ENCODE measurements at places on chromosomes 7 and 10. TPM values are rescaled to one million over a fixed set of nuclear protein-coding genes. Genes with fewer than 3 reads are reported as not detected.
A peak's percentile ranks its signal among the peaks of the same experiment; 100 is the strongest.

The UBN2 gene
- 9.3 TPM for total RNA-seq

The ADRB1 gene
- total RNA-seq = 0.05 TPM

The PLEKHS1 gene
- total RNA-seq = not detected

The ANAPC16 gene
- total RNA-seq = 28.1 TPM

The CARD11 gene
- total RNA-seq = 3.5 TPM

The ODAD2 gene
- total RNA-seq = 0.70 TPM

The PTPRZ1 gene
- not detected for total RNA-seq

The ZNF853 gene
- total RNA-seq = 1.9 TPM

The PARD3 gene
- total RNA-seq = 29.7 TPM

The CASTOR2 gene
- total RNA-seq = 21.3 TPM

The MYH16 gene
- 0.12 TPM for total RNA-seq

The SORBS1 gene
- 4.2 TPM for total RNA-seq

The FOXP2 gene
- total RNA-seq = 0.68 TPM

GRCh38 chr7:43669286-43670081, 59.8 kb downstream of the COA1 start:
- no peak for DNase-seq

DNA sequence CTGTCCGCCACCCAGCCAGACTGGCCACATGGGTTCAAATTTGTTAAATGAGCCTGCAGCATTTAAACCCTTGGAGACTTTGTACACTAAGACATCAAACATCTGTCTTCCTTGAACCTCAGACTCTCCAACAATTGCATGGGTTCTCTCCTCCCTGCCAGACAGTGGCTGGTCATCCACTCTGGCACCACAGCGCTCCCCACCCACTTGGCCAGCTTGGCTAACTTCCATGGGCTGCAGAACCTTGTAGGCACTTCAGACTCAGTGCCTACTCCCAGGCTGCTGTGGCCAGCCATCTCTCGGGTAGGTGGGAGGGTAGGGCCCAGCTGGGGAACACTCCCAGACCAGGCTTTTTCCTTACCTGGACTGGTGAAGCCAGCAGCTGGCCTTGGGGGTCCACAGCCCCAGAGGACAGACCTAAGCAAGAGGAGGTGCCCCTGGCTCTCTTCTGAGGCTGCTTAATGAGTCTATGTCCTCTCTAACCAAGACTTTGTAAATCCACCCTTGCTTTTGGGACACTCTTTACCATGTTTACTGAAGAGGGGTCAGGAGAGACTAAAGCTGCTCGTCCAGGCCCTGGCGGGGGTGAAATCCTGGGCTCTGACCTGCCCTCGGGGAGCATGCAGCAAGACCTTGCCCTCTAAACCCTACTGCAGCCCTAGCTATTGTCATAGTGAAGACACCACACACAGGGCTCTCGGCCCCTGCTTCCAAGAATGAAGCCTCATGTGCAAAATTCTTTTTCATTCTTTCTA, 82.7 kb downstream of the ARHGAP22 start:
- DNase-seq = no peak

- no peak for DNase-seq
Observed at GRCh38 chr10:15898046-15898445, 37.7 kb upstream of the MINDY3 start.

DNA sequence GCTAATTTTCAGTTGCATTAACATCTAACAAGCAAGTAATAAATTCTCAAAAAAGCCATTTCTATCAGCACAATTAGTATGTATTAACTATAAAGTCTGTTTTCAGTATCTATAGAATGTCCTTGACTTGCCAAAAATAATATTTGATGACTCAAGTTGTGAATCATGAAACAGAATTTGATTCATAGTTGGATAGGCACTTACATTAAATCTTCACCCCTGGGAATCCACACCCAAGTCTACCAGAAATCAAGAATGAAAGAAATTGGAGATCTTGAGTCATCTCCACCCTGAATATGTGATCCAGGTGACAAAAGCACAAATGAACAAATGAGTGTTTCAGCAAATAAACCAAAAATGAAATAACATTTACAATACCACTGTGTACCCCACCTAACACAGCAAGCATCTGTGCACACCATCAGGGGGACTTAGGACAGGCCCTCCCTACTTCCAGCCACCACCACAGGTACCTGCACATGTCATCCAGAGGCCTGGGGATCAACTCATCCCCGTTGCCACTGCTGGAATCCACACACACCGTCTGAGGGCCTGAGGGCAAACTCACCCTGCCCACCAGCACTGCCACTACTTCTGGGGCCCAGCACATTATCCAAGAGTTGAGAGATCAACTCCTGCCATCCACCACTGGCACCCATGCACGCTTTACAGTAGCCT, 160.1 kb downstream of the MTERF1 start:
- no peak for DNase-seq

GRCh38 chr7:78140109-78140508, 341.5 kb downstream of the PHTF2 start:
- DNase-seq = no peak

DNA sequence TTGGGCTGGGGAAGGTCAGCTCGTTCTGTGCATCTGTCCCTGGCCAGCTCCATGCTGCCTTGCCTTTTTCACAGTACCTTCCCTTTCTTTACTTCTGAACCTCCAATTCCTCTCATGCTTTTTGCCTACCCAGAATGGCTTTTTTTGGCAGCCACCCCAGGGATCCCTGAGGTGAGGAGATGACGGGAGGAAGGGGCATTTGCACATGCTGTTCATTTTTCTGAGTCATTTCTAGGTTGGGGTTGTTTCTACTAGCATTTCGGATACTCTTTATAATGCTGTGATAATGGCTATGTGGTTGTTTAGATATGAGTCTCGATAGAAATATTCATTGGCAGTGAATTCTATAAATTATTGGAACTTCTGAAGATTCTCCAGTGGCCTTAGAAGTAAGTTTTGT, 415.1 kb upstream of the FZD8 start:
- no peak for DNase-seq

- no peak for DNase-seq
Observed at GRCh38 chr7:135748770-135749169, at the start of gene FAM180A. TSS of gene FAM180A (minus strand) at chr7:135748813. CDS start at chr7:135748580, 233 bp downstream.

- no peak for DNase-seq
Observed at GRCh38 chr10:11610166-11610825, 1.2 kb downstream of the USP6NL start.

DNA sequence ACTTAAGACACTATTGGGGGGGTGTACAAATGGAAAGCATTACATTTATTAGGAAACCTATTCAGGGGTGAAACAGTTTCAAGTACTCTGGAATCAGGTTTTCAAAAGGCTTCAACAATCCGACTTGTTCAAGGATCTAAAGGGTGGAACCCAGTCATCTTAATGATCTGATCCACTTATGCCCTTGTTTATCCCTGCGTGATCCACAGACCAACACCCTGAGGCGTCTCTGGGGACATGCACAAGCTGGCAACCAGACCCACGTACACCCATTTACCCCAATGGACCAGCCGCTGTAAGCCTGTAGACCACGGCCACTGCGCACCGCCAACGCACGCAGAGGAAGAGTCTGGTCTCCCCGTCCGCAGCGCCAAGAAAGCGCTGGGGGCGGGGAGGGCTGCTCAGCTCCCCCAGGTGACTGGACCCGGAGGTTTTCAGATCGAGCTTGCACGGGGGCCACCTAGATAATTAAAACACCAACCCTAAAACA, 13.4 kb downstream of the HNRNPF start:
- no peak for DNase-seq

GRCh38 chr10:25177093-25177753, 2.4 kb downstream of the GPR158 start:
- no peak for DNase-seq

DNA sequence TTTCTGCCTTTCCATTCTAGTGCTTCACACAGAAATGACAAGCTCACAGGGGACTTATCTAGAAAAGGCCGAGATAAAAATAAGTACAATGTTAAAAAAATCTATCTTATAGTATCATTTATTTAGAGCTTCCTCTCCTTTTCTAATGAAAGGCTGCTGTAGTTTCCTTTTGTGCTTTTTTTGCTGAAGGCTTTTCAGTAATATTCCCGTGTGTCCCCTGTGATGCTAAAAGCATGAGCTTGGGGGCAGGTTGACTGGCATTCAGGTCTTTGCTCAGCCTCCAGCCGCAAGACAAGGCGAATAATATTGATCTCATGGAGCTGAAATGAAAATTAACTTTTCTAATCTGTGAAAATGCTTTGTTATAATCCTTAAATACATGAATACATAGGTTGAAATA, 143.0 kb downstream of the ST7 start:
- no peak for DNase-seq

DNA sequence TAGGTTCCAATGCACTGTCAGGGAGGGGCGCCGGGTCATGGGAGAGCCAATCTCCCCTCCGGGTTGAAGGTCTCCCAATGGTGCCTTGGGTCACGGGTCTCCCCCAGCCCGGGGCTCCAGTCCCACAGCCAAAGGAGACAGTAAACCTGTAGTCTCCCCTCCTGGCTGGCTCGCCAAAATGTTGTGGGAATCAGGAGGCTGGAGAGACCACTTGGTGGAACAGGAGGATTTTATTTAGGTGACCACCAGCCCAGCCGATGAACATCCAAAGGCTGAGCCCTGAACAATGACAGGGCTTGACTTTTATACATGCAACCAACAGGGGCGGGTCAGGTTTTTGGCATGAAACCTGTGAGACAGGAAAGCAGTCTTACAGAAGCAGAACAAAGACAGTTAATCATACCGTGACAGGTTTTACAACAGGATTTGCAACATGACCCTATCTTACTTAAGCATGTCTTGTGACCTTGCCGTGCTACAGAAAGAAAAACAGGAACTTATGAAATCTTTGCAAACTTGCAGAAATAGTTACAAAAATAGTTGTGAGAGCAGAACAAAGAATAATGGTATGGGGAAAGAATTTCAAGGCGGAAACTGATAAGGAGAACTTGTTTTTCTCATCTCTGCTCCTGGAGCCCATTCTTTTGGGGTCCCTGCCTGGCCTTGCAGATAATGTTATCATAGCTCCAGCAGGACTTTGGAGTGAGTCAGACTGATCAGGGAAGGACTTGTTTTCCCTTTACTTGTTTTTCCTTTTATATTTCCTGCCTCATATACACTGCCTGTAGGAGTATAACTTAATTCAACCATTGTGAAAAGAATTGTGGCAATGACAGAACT, 7.1 kb downstream of the ERV3-1 start:
- DNase-seq = peak; percentile 79

GRCh38 chr10:8584666-8585065, 530.2 kb downstream of the GATA3 start:
- DNase-seq = no peak

- DNase-seq = no peak
Observed at GRCh38 chr7:114917211-114917839, 4.6 kb upstream of the MDFIC start.

All from glomerular endothelial cell (primary cell).